ENCODE measurements at places on chromosomes 11 and 22.

DNA sequence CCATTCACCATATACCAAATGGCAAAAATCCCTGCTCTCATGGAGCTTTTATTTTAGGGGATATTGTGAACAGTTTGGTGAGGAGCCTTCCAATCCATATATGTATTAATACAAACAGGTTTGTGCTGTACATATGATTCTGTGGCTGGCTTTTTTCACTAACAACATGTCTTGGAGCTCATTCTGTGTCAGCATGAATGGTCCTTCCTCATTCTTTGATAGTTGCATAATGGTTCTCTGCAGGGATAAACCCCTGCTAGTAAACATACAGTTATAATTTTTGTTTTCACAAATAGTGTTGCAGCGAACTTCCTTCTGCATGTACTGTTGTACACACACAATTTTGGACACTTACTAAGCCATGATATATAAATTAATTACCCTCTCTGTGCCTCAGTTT lies 8.3 kb downstream of the PRR5L start:
- peak; percentile 70 for DNase-seq

DNA sequence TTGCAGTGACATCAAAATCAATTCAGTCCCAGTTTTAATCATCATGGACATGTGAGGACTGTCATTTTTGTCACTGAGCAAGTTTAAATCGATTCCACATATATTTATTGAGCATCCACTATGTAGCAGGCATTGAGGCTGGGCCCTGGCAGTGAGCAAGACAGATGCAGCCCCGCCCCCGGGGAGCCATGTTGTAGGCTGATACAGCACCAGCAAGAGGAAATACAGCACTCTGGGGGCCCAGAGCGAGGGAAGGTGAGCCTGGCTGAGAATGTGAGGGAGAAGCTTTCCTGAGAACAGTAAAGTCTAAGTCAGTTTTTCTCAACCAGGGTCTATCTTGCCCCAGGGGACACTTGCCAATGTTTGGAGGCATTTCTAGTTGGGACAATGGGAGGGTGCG lies 108.6 kb upstream of the ASPHD2 start:
- no peak for DNase-seq

- DNase-seq, result no peak
These were observed 1293.2 kb downstream of the BRD1 start for GRCh38 chr22:48534395-48534958.

DNA sequence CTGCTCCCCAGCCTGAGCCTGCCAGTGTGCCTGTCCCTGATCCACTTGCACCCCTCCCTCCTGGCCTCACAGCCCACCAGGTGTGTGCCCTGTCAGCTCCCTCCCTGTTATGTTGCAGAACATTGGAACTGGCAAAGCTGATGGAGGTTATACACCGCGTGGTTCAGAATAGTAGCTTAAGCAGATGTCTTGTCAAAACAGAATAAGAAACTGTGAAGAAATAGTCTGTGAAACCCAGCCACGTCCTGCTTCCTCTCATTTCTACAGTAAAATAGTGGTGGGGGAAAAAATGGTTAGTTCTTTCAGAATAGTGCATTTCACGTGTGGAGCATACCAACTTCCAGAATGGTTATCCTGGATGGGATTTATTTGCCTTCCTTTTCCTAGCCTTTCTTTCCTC lies 161.2 kb upstream of the NAV2 start:
- DNase-seq, result no peak

DNA sequence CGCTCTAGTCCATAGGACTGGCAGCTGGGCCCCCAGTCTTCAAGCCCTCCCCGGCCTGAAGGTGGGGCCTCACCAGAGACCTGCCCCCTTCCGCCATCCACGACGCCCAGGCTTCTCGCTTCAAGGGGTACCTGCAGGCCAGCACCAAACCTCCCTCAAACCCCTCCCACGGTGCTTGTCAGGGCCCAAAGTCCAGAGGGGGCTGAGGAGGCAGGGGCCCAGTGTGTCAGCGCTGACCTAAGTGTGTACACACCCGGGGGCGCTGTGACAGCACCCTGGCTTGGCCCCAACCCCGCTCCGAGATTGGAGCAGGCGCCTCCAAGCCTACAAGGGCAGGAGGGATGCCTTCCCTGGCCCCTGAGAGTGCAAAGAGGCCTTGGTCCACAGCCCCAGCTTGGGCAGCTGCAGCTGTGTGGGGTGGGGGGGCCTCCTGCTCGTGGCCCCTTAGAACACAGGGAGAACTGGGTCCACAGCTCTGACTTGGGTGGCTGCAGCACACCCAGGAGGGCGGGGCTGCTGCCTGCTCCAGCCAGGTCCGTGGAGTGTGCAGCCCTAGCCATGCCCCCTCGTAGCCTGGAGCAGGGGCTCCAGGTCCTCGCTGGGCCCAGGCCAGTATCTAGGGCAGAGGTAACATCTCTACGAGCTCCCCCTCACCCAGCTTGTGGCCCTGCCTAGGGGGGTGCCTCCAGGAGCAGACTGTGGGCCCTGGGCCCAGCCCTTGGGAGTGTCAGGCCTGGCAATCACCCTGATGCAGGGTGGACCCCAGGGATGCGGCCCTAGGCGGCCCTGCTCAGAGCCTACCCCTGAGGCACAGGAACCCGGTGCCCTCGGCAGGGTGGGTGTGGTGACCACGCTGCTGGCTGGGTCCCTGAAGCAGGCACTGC lies 4.9 kb downstream of the SBF2 start:
- no peak for DNase-seq

- peak; percentile 34 for DNase-seq
These were observed 7.9 kb downstream of the GRAP2 start for GRCh38 chr22:39908737-39909136.

DNA sequence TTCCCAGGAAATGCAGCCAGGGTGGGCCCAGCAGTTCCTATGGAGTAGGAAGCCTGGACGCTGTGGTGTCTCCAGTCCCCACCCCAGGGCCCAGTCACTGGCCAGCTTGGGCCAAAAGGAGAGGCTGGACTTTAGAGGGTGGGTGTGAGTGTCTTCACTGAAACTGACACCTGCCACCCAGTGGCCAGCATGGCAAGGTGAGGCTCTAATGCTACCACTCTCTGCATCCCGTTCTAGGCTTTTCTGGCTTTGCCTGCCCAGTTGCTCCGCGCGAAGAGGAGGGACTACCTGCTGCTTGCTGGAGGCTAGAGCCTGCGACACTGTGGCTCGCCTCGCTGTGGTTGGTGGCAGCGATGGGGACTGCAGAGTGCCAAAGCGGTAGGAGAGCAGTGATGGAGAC lies 35.4 kb downstream of the C22orf42 start:
- DNase-seq, result no peak

DNA sequence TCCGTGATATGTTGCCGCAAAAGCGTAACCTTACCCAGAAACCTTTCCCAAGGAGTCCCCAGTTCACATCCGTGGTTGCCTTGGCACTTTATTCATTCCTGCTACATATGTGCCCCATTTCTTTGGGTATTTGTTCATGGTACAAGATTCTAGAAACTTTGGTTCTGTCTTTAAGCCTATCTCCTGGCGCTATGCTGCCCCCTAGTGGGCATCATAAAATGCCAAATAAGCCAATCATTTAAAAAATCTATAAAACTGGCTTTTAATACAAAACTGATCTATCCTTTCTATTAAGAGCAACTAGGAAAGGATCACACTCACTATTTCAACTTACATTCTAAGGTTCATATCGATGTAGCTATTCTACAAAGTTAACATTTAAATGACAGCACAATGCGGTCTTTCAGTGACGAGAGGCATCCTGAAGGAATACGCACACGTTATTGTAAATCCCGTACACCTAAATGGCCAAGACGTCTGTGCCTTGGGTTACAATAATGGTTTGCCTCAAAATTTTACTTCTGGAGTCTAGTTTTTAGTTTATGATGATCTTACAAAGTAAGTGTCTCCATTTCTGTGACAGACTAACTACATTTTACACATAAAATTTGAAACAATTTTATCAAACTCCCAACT lies 16.2 kb downstream of the PIWIL3 start:
- DNase-seq, result peak; percentile 47

DNA sequence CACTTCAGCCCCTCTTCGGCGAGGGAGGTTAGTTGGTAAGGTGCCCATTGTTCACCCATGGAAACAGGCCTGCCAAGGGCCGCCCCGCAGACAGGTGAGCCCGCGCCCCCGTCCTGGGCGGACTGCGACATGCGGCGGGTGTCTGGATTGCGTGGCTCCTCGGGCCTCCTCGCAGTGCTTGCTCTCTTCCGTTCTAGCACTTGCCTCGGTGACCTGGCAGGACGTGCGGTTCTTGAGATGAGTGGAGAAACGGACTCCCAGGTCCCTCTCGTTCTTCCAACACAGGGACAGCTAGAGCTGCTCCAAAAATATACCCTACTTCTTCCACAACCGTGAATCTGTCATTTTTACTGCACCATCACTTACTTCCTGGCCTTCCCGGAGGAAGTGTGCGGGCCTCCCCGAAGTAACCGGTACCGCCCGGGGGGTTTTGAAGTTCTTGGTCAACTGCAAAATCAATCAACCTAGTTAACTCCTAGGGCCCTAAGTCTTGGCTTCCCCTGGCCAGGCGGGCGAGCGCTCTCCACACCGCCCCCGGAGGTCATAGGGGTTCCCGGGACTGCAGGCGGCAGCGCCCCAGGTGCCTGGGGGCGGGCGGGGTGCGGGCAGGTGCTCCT lies 745 bp upstream of the ZBTB44 start:
- no peak for DNase-seq

- DNase-seq, result peak; percentile 25
These were observed 505 bp downstream of the ZNF214 start for GRCh38 chr11:7019500-7020182.

GRCh38 chr22:25882360-25882759 lies 140.4 kb downstream of the MYO18B start:
- no peak for DNase-seq

Data from iris pigment epithelial cell (primary cell).